ENCODE measurements at places on chromosomes 4 and X. TPM values are rescaled to one million over a fixed set of nuclear protein-coding genes. Genes with fewer than 3 reads are reported as not detected.

GRCh38 chr4:95358421-95358820 lies 190.4 kb downstream of the UNC5C start:
- no peak for DNase-seq
- H3K4me1 ChIP-seq = no peaks in the 10 kb centered on the region
- no peaks in the 10 kb centered on the region for H3K27me3 ChIP-seq
- no peak overlapping the region for H3K27ac ChIP-seq
- no peaks in the 10 kb centered on the region for H3K36me3 ChIP-seq
- no peak overlapping the region for H3K4me3 ChIP-seq

GRCh38 chrX:10597871-10598270 lies 22.5 kb downstream of the MID1 start:
- H3K4me3 ChIP-seq = no peak overlapping the region
- H3K36me3 ChIP-seq = no peaks in the 10 kb centered on the region
- peak; percentile 8 for DNase-seq
- no peaks in the 10 kb centered on the region for H3K27me3 ChIP-seq
- H3K4me1 ChIP-seq = no peaks in the 10 kb centered on the region

DNA sequence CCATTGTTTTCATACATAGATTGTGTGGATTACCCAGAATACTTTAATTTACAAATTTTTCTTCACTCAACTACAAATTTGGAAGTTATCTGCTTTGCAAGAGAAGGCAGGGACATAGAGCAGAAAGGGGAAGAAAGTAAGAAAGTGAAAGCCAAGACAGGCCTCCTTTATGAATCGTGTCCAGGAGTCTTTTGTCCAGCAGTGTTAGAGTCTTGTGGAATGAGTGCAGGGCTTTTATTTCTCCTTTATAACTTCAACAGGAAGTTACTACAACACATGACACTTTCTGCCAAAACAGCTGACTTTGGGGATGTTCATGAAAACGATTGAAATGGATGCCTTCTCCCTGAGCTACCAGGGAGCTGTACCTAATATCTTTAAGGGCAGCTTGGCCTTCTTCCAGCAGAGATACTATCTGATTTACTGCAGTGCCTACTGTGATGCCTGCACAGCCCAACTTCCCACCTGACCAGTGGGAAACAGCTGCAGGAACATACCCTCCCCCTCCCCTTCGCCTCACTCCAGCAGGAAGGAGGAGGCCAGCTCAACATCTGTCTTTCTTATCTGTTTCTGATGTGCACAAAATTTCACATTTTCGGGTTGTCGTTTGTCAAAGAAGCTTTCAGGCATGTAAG lies 557.7 kb upstream of the SLIT2 start:
- no peak for DNase-seq
- no peaks in the 10 kb centered on the region for H3K27me3 ChIP-seq
- no peak overlapping the region for H3K4me3 ChIP-seq
- no peaks in the 10 kb centered on the region for H3K4me1 ChIP-seq

DNA sequence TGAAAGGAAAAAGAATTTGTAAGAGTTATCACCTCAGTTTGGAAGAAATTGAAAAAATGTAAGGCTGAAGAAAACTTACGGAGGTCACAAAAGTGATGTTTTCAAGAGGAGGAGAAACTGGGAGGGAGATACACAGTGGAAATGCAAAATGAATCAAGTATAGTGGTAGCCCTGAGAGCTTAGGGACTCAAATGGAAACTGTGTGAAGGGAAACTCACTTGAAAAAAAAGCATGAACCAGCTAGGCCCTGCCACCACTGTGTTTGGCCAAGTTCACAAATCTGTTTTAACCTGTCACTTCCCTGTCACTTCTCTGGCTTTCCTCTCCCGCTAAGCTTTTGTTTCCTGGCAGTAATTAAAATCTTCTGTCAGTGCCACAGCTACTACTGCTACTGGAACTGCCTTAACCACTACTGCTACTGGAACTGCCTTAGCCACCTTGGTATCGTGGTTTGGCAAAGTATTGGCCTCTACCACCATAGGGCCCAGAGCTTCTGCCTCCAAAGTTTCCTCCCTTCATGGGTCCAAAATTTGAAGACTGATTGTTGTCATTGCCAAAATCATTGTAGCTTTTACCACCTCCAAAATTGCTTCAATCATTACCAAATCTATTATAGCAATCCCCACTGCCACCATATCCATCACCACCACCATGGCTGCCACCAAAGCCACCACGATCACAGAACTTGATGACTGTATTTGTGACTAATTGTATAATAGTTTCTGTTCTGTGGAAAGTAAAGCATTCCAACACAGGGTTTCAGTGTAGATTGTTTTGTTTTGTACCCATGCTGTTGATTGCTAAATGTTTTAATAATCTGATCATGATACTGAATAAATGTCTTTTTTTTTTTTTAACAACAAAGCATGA lies 41.5 kb downstream of the SMARCA5 start:
- H3K27ac ChIP-seq = peak overlapping the region; percentile 46
- H3K4me1 ChIP-seq = peaks cover 18% of the 10 kb centered on the region
- H3K4me3 ChIP-seq = no peak overlapping the region
- no peaks in the 10 kb centered on the region for H3K27me3 ChIP-seq

Gene KCNIP4
- not detected for total RNA-seq
